ENCODE measurements at places on chromosomes 1 and 21.

DNA sequence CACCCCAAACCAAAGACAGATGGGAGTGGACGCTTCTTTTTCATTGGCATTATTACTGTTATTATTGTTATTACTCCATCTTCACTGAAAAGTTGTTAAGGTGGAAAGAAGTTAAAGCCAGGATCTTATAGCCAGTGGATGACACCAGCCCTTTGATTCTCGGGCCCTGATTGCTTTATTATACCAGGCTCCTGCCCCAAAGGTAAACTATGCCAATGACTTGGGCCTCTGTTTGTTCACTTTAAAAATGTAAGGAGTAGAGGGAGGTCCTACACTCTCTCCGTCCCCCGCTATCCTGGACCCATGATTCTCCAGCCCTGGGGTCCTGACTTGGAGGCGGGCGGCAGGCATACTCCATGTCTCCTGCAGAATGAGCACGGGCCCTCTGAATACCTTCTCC, 106.8 kb downstream of the TOMM20 start:
- DNase-seq = no peak

DNA sequence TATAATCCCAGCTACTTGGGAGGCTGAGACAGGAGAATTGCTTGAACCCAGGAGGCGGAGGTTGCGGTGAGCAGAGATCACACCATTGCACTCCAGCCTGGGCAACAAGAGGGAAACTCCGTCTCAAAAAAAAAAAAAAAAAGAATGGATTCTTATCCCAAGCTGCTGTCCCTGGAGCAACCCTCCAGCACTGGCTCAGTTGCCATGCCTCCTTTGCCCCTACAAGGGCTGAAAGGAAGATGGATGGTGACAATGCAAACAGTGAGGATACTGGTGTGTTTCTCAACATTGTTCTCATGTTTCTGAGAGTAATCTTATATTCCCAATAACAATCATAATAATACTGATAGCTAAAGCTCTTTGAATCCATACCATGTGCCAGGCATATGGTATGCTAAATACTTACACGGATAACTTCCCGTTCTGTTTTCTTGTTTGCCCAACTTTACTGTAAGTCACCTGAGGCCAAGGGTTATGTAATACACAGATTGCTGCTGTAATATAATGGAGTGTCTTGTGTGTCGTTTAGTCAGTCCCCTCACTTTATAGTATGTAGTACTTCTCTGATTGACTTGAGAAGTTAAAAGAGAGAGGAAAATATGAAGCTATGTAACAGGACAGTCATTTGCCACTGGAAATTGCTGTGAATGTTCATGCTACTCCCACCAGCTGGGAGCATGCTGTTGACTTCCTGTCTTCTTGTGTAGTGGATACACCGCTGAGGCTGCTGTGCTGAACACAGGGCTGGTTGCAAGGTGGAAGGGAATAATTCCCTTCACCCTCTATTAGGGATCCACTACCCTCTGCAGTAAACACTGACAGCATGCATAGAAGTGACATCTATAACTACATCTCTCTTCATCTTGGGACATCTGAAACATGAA, 153.6 kb downstream of the CNIH3 start:
- DNase-seq = no peak

DNA sequence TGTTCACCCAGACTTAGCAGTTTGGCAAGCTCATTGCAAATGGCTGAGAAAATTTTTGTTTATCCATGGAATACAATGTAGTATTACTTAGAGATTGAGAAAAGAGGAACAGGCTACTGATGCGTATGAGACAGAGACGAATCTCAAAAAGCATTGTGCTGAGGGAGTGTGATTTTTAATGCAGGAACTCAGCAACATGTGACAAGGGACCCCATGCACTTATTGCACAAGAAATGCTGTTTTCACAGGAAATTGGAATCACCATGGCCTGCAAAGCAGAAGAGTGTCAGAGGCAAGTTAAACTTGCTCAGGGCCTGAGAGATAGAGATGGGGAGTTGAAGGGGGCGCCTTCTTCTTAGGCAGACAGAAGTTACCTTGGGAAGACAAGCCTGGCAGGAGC, 32.6 kb upstream of the TLR5 start:
- no peak for DNase-seq

GRCh38 chr1:177023249-177023648, 141.3 kb downstream of the ASTN1 start:
- DNase-seq = no peak

GRCh38 chr1:207345644-207346477, 24.4 kb downstream of the CD55 start:
- DNase-seq = no peak

GRCh38 chr21:41859297-41859980, 19.7 kb downstream of the PRDM15 start:
- DNase-seq = no peak

DNA sequence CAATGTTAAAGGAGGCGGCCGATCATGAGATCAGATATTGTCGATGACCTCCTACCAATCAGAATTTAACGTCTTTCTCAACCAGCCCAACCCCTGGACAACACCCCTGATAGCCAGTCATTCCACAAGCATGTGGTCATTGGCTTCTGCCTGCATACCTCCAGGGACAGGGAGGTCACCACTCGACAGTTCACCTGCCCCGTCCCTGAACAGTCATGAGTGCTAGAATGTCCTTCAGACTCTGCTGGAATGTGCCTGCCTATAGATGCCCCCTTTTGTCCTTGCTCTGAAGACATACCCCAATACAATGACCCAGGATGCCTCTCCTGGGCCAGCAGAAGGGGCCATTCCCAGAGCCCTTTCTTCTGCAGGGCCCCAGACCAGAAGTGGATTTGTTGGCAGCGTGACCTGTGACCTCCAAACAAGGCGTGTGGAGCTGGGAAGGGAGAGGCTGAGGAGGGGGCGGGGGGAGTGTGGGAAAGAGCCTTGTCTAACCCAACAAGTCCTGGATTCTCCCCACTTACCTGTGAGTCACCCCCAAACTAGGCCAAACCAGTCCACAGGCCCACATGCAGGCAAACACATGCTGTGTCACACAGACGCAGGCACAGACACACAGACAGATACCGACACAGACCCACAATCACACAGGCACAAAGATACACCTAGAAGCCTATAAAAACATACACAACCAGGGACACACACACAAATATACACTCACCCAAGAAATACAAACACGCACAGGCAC, 2.2 kb downstream of the CRYBG2 start:
- DNase-seq = peak; percentile 92

DNA sequence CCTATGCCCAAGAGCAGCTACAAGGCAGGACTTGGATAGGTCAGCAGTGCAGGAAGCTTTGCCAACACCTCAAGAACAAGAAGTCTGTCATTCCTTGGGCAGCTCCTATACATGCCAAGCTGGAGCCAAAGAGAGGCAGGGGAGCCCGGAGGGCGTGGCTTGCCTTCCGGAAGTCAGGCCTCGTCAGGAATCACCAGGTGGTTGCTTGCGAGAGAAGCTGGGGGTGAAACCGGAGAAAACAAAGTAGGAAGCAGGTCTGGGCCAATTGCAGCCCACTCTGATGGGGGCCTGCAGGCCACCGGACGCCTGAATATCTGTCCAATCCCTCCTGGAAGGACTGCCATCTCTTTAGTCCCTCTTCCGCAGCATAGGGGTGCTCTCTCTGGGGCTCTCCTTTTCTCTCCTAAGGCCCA, 794 bp upstream of the FAM76A start:
- DNase-seq = peak; percentile 30

- peak; percentile 32 for DNase-seq
Measured at GRCh38 chr1:221576268-221576667, 165.6 kb downstream of the DUSP10 start.

DNA sequence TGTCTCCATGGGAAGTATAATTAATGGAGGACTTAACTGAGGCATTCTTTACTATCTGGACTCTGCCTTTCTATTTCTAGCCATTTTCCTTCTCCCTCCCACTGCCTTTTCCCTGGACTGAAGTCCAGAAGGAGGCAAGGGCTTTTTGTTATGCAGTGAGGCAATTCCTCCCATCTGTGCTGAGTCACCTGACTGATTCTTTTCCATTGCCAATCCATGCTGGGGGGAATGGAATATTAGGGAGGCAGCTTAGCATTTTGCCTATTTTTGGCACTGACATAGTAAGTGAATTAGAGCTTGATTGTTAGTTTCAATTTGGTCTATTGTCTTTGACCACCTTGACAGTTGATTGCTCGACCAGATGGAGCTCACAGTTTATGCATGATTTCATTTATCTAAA, 1000.6 kb upstream of the PRMT6 start:
- DNase-seq = no peak

GRCh38 chr1:15430787-15431570, 7.3 kb upstream of the CTRC start:
- DNase-seq = peak; percentile 29

DNA sequence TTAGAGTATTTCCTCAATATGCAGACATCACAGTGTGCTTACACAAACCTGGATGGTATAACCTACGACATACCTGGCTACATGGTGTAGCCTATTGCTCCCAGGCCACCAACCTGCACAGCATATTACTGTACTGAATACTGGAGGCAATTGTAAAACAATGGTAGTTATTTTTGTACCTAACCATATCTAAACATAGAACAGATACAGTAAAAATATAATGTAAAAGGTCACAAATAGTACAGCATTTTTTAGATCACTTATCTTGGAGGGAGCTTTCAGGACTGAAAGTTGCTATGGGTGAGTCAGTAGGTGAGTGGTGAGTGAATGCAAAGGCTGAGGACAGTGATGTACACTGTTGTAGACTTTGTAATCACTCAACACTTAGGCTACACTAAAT, 492.3 kb downstream of the MRPL39 start:
- no peak for DNase-seq

DNA sequence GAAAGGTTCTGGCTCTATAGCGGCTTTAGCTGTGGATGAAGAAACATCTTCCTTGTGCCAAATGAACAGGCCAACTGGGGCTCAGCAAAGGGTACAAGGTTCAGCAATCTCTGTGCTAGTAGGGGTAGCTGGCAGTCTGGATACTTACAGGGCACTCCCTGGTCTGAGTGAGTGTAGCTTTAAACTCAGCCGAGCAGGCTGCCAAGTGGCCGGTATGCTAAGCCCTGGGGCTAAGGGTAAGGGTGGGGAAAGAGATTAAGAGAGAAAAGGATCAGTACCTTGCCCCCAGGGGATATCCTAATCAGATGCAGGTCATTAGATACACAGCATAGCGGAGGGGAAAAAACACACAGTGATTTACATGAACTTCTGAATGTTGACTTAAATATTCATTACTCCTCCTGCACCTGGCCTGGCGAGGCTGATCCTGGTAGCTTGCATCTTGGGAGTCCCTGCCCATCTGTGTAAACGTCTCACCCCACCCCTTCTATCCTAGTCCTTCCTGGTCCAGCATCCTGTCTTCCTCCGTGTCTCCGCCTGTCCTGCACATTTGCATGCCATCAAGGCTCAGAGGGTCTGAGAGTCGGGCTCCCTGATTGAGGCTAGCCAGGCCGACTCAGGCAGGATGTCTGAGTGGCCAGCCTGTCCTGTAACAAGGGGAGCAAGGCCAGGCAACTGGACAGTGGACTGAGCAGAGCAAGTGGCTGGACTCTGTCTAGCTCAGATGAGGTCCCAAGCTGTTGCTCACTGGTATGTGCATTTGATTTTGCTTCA, 39.5 kb upstream of the CNTN2 start:
- no peak for DNase-seq

- no peak for DNase-seq
Measured at GRCh38 chr1:66383168-66383567, 150.8 kb upstream of the SGIP1 start.

- no peak for DNase-seq
Measured at GRCh38 chr1:70546726-70547125, 135.7 kb downstream of the CTH start.

- peak; percentile 43 for DNase-seq
Measured at GRCh38 chr1:179353546-179353945, 12.2 kb upstream of the AXDND1 start.

GRCh38 chr21:44867999-44868700, 5.3 kb downstream of the PTTG1IP start:
- DNase-seq = no peak

- no peak for DNase-seq
Measured at GRCh38 chr1:39645411-39646043, 6.1 kb upstream of the HEYL start.

DNA sequence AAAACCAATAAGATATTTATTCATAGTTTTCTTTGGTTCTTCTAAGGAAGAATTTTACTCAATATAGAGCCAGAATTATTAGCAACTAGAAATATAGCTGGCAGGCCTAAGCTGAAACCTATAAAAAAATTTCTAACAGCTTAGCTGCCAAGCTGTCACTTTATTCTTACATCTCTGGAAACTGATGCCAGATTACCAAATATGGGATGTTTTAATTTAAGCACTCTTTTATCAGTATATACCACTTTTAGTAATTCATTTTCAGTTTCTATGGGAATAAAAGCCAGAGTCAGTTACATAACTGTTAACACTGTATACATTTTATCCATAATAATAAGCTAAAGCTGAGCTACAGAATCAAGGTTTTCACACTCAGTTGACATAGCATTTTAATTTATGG, 68.7 kb upstream of the MPC2 start:
- no peak for DNase-seq

- no peak for DNase-seq
Measured at GRCh38 chr1:214135886-214136285, 145.1 kb upstream of the SMYD2 start.

- peak; percentile 45 for DNase-seq
Measured at GRCh38 chr1:232486006-232486405, 143.9 kb downstream of the SIPA1L2 start.

DNA sequence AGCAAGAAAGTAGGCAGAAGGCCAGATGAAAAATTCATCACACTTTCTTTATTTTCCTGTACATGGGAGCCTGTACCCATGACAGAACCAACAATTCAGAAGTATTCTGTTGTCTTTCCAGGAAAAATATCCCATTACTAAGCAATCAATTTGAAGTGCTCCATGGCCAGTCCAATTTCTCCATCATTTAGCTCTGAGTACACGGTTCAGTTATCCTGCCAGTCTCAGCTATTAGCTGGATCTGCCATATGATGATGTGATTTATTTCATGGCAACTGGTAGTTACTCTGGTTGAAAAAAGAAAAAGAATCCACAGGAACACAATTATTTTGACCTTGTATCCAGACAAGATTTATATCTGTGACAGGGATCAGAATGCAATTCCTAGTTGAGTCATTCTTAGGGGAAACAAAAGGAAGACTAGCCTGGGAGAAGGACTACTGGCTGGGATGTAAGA, 70.6 kb upstream of the GORAB start:
- DNase-seq = no peak

DNA sequence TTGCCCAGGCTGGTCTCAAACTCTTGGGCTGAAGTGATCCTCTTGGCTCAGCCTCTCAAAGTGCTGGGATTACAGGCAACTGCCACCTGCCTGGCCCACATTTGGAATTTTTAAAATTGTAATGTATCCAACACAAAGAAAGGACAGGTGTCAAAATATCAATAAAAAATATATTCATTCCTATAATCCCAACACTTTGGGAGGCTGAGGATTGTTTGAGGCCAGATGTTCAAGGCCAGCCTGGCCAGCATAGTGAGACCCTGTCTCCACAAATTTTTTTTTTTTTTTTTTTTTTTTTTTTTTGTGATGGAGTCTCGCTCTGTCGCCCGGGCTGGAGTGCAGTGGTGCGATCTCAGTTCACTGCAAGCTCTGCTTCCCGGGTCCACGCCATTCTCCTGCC, 10.0 kb downstream of the HES2 start:
- no peak for DNase-seq

GRCh38 chr1:180507795-180508724, 5.7 kb upstream of the ACBD6 start:
- peak; percentile 66 for DNase-seq

GRCh38 chr21:27647921-27648320, 681.0 kb upstream of the ADAMTS5 start:
- DNase-seq = peak; percentile 35

All from bronchial epithelial cell (primary cell).